ENCODE measurements at places on chromosomes 7 and 10. TPM values are rescaled to one million over a fixed set of nuclear protein-coding genes. Genes with fewer than 3 reads are reported as not detected.

GRCh38 chr10:117140525-117140902 lies 2.4 kb upstream of the VAX1 start:
- H3K4me3 ChIP-seq, result no peak overlapping the region
- no peak overlapping the region for H3K27ac ChIP-seq
- peaks cover 64% of the 10 kb centered on the region for H3K27me3 ChIP-seq
- peaks cover 2% of the 10 kb centered on the region for H3K4me1 ChIP-seq
- DNase-seq, result no peak

MACC1 gene
- 0.34 TPM for total RNA-seq

OPN4 gene
- not detected for total RNA-seq

DNA sequence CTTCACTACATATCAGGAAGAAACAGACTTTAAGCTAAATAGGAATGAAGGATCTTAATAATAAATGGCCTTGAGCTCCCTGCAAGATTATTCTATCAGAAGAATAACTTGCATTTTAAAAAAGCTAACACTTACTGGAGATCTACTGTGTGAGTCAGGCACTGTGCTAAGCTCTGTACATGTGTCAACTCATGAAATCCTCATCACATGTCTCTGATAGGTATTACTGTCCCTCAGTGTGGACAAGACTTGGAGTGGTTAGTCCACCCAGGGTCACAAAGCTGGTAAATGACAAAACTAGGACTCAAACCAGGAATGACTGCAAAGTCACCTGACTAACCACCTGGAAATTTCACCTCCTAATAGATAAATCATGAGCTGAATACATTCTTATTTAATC lies 57.1 kb upstream of the KCTD7 start:
- peaks cover 39% of the 10 kb centered on the region for H3K36me3 ChIP-seq
- H3K4me3 ChIP-seq, result no peak overlapping the region
- DNase-seq, result no peak
- no peaks in the 10 kb centered on the region for H3K27me3 ChIP-seq

DNA sequence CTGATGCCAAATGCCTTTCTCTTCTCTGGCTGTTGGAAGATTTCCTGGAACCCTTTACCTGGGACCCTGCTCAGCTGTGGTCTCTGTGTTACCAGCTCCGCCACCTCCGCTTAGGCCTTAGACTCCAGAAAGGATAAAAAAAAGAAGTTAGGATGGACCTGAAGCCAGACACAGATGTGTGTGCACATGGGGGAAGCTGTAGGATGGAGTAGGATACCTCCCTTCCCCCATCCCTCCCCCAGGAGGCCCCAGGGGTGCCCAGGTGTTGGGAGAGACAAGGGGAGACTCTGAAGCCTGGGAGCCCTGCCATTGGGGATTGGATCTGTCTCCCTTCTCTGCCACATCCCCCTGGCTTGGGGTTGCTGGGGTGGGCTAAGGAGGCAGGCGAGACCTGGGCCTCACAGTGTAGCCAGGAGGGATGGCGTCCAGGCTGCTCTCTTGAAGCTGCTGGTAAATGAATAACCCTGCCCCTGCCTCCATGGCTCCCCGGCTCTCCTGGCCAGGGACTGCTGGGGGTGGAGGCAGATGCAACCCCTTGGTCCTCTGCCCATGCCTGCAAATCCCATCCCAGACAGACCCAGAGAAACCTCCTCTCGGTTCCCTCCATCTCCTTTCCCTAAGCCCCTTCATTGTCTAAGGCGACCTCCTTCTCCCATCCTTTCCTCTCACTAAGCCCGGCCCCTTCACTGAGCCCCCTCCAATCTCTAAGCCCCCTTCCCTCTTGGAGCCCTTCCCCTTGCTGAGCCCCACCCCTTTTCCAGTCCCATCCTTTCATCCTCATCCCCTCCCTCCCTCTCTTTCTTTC lies 8.0 kb downstream of the CLDN3 start:
- H3K36me3 ChIP-seq, result no peaks in the 10 kb centered on the region
- H3K27ac ChIP-seq, result no peak overlapping the region
- H3K4me3 ChIP-seq, result no peak overlapping the region
- no peak for DNase-seq
- peaks cover 2% of the 10 kb centered on the region for H3K27me3 ChIP-seq

DNA sequence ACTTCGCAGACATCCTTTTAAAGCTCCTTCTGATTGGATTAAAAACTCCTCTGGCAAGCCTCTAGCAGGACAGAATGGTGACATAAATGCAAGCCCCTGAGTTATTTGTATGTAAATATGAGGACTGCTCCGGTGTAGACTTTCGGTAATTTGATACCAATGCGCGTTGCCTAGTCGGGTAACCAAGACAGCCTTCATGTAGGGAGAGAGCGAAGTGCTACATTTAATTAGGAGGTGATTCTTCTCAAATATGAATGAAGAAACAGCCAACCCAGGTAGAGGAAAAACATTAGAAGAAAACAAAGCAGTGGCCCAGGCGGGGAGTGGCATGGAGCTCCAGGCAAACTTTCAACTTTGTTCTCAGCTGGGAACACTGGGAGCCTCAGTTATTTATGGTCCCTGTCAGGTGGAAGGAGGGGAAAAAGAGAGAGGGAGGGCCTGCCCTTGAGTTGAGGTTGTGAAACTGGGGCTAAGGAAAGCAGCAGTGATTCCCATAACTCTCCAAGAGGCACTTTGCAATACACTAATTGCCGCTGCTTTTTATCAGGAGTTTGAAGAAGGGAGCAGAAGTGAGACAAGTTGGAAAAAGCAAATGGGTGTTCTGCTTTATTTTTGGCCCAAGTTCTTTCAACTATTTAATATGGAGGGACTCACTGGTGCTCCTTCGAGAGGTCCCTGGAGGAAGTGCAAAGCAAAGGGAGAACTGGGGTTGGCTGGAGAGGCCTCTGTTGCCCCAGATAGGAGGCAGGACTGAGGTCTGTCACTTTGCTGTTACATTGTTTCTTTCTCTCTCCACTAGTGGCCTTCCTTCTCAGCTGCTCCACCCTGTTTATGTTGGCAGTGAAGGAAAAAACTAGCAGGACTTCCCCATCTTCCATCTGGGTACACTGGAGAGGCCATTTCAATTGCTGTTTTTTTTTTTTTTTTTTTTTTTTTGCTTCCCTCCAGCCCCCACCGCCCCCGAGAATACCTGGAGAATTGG lies 234.6 kb upstream of the CCDC6 start:
- no peaks in the 10 kb centered on the region for H3K4me1 ChIP-seq
- H3K27me3 ChIP-seq, result peaks cover 8% of the 10 kb centered on the region
- no peaks in the 10 kb centered on the region for H3K36me3 ChIP-seq

GRCh38 chr7:40356312-40356711 lies 221.5 kb downstream of the SUGCT start:
- no peak overlapping the region for H3K4me3 ChIP-seq
- H3K4me1 ChIP-seq, result no peaks in the 10 kb centered on the region
- no peak for DNase-seq
- no peaks in the 10 kb centered on the region for H3K36me3 ChIP-seq

LRMDA gene
- not detected for total RNA-seq

GRCh38 chr10:91103384-91104192 lies 116.9 kb upstream of the PCGF5 start:
- peaks cover 5% of the 10 kb centered on the region for H3K4me1 ChIP-seq
- no peak for DNase-seq
- peaks cover 2% of the 10 kb centered on the region for H3K36me3 ChIP-seq
- H3K4me3 ChIP-seq, result no peak overlapping the region

DNA sequence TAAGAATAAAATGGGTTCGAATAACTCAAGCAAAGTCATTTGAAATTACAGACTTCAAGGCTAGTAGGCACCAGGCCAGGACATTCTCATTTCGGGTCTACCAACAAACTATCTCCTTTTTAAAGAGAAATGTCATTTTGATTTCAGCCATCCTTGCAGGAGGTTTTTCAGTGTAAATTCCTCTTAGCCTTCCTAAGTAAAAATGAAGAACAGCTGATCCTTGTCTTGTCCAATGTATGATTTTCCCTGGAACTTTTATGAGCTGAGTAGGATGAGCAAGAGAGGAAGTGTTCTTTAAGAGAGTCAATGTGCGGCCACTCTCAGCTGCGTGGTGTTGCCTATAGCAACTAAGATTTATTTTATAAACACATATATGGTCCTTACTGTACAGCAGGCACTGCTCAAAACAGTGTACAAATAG lies 110.1 kb downstream of the PLCE1 start:
- no peak overlapping the region for H3K4me3 ChIP-seq
- DNase-seq, result no peak
- peaks cover 3% of the 10 kb centered on the region for H3K27me3 ChIP-seq
- H3K36me3 ChIP-seq, result no peaks in the 10 kb centered on the region

DNA sequence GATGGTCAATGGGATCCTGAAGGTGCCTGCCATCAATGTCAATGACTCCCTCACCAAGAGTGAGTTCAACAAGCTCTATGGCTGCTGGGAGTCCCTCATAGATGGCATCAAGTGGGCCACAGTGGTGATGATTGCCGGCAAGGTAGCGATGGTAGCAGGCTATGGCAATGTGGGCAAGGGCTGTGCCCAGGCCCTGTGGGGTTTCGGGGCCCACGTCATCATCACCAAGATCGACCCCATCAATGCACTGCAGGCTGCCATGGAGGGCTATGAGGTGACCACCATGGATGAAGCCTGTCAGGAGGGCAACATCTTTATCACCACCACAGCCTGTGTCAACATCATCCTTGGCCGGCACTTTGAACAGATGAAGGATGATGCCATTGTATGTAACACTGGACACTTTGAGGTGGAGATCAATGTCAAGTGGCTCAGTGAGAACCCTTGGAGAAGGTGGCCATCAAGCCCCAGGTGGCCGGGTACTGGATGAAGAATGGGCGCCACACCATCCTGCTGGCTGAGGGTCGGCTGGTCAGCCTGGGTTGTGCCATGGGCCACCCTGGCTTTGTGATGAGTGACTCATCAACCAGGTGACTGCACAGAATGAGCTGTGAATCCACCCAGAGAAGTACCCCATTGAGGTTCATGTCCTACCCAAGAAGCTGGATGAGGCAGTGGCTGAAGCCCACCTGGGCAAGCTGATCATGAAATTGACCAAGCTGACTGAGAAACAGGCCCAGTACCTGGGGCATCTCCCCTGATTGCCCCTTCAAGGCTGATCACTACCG lies 63.0 kb upstream of the ANTXRL start:
- peaks cover 10% of the 10 kb centered on the region for H3K4me1 ChIP-seq
- H3K27ac ChIP-seq, result no peak overlapping the region

- H3K4me3 ChIP-seq, result no peak overlapping the region
- H3K27me3 ChIP-seq, result no peaks in the 10 kb centered on the region
- H3K4me1 ChIP-seq, result no peaks in the 10 kb centered on the region
These were observed 128.6 kb upstream of the THSD7A start for GRCh38 chr7:11960621-11961020.

CHST3 gene
- total RNA-seq, result not detected

DNA sequence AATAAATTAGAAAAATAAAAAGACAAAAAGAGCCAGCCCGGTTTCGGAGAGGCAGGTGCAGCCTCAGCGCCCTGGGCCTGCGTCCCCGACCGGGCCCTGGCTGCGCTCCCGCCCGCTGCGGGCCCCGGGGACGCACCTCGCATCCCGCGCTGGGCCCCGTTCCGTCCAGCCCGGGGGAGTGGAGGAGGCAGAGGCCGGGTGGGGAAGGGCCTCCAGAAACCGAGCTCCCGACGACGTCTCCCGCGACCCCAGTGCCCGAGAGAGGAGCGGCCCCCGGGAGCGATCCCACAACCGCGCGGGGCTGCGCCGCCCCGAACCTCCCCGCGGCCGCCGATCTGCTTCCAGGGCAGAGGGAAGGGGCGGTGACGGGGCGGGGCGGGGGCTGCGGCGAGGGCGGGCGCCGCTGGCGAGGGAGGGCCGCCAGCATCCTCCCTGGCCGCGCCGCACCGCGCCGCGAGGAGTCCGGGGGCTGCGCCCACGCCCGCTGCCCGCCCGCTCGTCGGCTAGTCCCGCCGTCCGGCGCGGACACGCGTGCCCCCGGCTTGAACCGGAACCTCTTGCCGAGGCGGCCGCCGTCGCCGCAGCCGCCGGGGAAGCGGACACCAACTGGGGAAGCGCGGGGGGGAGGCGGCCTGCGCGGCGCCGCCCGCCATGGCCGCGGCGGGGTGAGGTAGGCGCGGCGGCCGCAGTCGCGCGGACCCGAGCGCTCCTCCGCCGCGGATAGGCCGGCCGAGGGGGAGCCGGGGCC lies at the start of gene CCNY:
Gene CCNY (plus strand): TSS at position 426 of the 748 bp plus-strand sequence. CDS start 545 bp downstream, outside the sequence.
- H3K27me3 ChIP-seq, result no peaks in the 10 kb centered on the region
- peak within 1 kb of the TSS; percentile 95 for H3K4me3 ChIP-seq
- peak; percentile 84 for DNase-seq
- H3K36me3 ChIP-seq, result peaks cover 14% of the 10 kb centered on the region

Data from activated naive CD8-positive, alpha-beta T cell treated with anti-CD3 and anti-CD28 coated beads, Interleukin-2, amount 10 ng/mL, durations not matched to agents 7 days and 5 days (primary cell).